Activated CD4-positive, alpha-beta T cell treated with anti-CD3 and anti-CD28 coated beads, Interleukin-2, amount 50 U/mL, for 24 hours (primary cell): ENCODE measurements at places on chromosomes 3 and 15.

DNA sequence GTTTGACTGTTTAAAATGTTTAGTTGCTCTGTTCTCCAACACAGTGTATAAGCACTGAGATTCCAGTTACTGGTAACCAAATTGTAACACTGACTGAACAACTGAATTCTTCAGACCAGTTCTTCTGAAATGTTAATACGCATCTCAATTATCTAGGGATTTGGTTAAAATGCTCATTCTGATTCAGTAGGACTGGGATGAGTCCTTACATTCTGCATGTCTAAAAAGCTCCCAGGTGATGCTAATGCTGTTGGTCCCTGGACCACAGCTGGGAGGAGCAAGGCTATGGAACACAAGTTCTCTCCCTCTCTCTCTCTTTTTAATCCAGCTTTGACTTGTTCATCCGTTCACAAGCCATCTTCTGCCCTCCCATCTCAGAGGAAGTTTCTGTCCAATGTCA, 380.3 kb downstream of the MAGI1 start:
- DNase-seq: no peak

- DNase-seq: no peak
These were observed 21.7 kb upstream of the SLC25A26 start for GRCh38 chr3:66199089-66199473.

DNA sequence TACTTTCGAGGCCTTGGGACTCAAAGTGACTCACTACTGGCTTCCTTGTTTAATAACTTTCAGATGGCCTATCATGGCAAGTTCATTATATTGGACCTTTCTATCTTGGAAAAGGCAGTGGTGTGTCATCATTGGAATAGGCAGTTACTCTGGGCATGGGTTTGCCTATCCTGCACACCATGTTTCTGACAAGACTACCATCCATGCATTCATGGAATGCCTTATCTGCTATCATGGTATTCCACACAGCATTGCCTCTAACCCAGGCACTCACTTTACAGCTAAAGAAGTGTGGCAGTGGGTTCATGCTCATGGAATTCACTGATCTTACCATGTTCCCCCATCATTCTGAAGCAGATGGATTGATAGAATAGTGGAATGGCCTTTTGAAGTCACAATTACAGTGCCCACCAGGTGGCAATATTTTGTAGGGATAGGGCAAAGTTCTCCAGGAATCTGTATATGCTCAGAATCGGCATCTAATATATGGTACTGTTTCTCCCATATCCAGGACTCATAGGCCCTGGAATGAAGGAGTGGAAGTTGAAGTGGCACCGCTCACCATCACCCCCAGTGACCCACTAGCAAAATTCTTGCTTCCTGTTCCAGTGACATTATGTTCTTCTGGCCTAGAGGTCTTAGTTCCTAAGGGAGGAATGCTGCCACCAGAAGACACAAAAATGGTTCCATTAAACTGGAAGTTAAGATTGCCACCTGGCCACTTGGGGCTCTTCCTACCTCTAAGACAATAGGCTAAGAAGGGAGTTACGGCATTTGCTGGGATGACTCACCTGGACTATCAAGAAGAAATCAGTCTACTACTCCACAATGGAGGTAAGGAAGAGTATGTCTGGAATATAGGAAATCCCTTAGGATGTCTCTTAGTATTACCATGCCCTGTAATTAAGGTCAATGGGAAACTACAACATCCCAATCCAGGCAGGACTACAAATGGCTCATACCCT, 1161.4 kb downstream of the SI start:
- DNase-seq: no peak

GRCh38 chr3:30760040-30760695, 134.3 kb downstream of the GADL1 start:
- DNase-seq: no peak

DNA sequence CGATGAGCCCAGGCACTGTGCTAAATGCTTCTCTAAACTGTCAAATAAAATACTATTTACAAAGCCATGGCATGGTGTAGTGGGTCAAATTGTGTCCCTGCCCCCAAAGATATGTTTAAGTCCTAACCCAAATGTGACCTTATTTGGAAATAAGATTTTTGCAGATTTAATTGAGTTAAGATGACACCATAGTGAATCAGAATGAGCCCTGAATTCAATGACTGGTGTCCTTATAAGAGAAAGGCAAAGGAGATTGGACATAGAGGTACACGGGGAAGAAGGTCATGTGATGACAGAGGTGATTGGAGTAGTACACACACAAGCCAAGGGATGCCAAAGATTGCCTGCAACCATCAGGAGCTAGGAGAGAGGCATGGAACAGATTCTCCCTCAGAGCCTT, 121.6 kb upstream of the VEPH1 start:
- DNase-seq: no peak

GRCh38 chr15:75436881-75437280, 14.6 kb downstream of the SIN3A start:
- DNase-seq: no peak

DNA sequence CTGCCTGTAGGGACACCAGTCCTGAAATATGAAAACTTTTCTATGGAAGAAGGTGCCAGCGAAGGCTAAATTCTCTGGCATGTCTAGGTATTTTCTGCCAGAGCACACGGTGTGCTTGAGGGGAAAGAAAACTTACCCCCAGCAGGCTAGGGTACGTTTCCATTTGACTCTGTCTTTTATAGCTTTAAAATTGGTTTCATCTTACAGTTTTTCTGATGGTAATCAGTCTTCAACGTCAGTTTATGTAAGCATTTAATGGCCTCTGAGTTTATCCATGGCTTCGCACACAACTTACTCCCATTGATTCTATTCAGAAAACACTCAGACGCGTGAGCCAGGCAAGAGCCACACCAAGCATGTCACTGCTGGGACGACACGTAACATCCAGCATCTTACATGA, 249.7 kb downstream of the ADAMTS17 start:
- no peak for DNase-seq

DNA sequence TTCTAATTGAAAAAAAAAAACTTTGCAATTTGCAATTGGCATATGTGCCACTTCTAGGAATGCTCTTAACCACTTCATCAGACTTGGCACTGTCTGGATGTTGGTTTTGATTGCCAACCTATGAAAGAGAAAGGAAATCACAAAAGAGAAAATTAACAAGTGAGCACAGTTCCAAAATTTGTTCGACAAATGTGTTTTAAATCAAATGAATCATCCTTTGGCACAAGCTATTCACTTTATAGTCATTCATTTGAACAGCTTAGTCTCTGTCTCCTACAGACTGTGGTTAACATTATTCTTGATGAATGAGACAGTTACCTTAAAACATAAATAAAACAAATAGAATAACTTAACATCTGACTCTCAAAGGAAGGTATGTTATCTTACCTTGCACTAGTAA, 265.0 kb downstream of the EPHA3 start:
- no peak for DNase-seq

DNA sequence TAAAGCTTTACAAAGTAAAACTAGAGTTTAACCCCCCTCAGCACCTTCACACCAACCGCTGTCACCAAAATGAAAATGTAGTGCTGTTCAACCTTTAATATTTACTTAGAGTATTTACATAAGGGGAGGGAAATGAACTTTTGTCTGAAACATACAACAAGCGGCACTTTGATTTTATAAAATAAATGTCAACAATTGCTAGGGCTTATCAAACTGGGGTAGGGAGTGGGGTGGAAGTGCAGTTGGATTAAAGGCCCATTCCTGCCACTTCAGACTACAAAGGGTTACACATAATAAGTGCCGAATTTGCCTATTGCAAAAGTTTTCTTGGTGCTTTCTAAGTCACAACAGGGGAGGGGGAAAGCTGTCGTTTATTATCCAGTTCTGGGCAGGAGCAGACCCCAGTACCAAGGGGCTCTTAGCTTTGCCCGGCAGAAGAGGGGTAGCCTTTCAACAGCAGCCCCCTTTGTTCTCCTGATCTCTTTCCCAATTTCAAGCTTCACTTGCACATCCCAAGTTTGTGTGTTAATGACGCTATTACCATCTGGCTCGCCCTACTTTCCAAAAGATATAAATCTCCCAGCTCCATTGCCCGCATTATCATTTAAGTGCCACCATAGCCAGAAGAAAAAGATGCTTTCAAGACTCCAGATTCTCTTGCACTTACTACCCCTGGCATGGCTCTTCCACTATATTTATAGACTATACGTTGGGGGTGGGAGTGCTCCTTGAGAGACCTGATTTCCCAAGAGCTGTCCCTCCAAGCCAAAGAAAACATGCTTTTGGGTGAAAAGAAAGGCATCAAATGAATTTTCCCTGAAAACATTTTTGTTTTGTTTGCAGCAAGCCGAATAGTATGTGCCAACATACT, 17.0 kb downstream of the SOX2 start:
- no peak for DNase-seq

GRCh38 chr3:37489355-37489754, 315.0 kb upstream of the LRRFIP2 start:
- DNase-seq: no peak

DNA sequence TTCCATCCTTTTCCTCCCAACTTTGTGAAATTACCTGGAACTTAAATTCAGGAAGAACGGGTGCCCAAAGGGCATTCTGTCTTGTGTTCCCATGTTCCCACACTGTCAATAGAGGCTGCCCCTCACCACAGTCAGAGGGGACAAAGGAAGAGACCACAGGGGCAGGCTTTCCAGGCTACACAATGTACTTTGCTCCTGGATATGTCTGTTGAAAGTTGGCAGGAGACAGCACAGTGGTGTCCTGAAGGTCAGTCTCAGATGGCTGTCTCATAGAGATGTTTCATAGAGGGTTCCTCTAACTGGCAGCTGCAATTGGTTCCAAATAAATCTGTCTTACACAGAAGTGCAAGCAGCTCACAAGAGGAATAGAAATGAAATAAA, 107.8 kb upstream of the TGFBR2 start:
- no peak for DNase-seq

DNA sequence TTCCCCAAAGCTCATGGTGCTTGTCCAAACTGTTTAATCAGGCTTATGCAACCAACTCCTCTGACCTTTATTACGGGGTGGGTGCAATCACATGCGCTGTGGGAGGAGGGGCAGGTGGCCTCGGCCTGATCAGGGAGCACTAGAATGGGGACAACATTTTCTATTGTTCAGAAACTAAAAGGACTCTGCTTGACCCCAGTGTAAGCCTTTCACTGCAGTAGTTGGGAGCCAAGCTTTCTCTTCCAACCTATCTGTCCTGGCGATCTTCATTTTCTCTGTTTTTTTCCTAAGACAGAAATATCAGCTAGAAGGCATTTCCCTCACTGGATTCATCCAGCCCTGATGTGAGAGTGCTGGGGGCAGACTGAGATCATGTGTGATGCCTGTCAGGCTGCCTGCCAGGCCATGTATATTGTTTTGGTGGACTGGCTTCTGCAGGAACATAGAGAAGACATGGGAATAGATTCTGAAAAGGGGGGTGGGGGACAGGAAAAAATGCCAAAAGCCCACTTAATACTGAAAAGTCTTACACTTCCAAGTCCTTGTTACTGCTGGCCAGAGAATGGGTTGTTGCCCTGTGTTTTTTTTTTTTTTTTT, 627.0 kb upstream of the TBL1XR1 start:
- DNase-seq: no peak

DNA sequence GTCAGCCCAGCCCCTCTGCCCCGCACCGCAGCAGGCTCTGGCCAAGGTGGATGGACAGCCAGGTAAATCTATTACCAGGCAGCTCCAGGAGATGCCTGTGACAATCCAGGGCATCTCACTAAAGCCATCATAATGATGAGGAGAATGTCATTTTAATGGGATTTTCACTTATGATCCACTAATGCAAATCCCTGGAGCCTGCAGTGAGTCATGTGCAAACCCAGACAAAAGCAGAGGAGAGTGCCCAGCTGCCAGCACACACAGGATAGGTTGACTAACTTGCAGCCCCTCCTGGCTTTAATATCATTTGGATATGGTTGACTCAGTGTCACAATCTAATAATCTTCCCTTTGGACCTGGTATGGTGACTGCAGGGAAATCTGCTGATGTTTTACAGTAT, 206.9 kb upstream of the TRIM42 start:
- DNase-seq: no peak

DNA sequence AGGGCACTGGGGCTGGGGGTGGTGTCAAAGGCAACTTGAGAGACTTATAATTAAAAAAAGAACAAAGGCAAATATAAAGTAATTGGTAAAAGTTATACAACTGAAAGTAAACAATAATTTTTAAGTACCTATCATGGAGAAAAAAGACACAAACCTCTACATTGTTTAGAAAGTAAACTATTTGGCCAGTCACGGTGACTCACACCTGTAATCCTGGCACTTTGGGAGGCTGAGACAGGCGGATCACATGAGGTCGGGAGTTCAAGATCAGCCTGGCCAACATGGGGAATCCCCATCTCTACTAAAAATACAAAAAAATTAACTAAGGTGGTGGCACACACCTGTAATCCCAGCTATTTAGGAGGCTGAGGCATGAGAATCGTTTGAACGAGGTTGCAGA, 25.8 kb downstream of the RPSA start:
- no peak for DNase-seq

- no peak for DNase-seq
These were observed 1010.6 kb downstream of the ROBO2 start for GRCh38 chr3:78050276-78051065.

GRCh38 chr3:94654096-94654495, 591.2 kb downstream of the NSUN3 start:
- no peak for DNase-seq

- DNase-seq: no peak
These were observed 234.6 kb upstream of the CBLB start for GRCh38 chr3:106103383-106103782.

GRCh38 chr3:94004301-94004910, 24.0 kb downstream of the STX19 start:
- DNase-seq: peak; percentile 26

GRCh38 chr3:55006244-55006676, 78.4 kb upstream of the LRTM1 start:
- DNase-seq: no peak

- DNase-seq: no peak
These were observed 786.2 kb downstream of the AGBL1 start for GRCh38 chr15:86865920-86866319.

- DNase-seq: no peak
These were observed 1.4 kb downstream of the PEAK1 start for GRCh38 chr15:77418391-77418965.

DNA sequence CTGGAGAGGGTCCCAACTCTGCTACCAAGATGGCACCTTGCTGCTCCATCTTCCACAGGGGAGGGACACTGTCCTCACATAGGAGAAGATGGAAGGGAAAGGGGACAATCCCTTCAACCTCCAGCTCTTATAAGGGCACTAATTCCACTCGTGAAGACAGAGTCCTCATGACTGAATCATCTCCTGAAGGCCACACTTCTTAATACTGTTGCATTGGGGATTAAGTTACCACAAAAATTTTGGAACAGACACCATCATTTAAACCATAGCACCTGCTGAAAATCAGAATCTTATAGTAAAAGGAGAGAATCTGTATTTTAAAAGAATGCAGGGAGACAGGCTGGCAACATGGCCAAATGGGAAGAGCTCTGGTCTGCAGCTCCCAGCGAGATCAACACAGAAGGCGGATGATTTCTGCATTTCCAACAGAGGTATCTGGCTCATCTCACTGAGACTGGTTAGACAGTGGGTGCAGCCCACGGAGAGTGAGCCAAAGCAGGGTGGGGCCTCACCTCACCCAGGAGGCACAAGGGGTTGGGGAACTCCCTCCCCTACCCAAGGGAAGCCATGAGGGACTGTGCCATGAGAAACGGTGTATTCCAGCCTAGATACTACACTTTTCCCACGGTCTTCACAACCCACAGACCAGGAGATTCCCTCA, 69.4 kb upstream of the LIPC start:
- no peak for DNase-seq

- no peak for DNase-seq
These were observed 10.8 kb downstream of the RCN2 start for GRCh38 chr15:76942331-76942730.

GRCh38 chr3:169090559-169090958, 573.0 kb downstream of the MECOM start:
- no peak for DNase-seq
